ENCODE measurements at places on chromosomes 2 and 18.

DNA sequence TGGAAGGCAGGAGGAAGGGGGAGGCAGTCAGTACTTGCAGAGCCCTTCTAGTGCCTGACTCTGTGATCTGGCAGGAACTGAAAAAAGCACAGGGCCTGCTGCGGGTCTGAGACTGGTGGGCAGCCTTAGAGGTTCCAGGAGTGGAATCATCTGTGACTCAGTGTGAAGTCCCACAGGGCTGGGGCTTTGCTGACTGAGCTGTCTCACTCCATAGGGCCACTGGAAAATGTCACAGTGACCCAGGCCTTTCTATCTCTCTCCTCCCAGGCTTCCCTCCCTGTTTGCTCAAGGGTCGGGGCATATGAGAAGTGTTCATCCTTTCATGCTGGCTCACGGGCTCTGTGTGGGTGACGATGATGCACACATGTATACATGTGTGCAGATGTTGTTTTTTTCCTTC lies 47.1 kb upstream of the ZFP36L2 start:
- peak; percentile 63 for DNase-seq

GRCh38 chr18:61893971-61894750 lies 1.4 kb upstream of the RNF152 start:
- DNase-seq = peak; percentile 79

DNA sequence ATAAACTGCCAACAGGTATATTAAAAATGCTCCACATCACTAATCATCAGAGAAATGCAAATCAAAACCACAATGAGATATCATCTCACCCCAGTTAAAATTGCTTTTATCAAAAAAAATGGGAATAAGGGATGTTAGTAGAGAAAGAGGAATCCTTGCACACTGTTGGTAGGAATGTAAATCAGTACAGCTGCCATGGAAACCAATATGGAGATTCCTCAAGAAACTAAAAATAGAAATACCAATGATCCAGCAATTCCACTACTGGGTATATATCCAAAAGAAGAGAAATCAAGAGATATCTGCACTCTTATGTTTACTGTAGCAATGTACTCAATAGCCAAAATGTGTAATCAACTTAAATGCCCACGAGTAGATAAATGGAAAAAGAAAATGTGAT lies 40.6 kb downstream of the ZRANB3 start:
- DNase-seq = peak; percentile 58

GRCh38 chr2:118292991-118293390 lies 204.7 kb downstream of the INSIG2 start:
- peak; percentile 83 for DNase-seq

DNA sequence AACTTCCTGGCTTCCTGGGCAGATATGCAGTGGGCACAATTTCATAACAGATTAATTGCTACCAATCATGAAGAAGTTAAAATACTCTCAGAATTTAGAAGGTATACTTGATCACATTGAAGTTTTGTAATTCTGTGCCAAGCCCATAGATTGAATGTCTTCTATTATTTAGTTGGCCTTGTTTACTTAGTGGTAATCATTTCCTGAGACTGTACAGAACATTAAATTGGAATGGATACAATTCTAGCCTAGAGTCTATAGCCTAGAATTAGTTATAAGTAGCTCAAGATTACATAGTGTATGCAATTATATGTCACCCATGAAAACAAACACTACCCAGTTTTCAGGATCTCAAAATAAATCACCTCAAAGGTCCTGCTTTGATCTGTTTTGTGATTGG lies 615.8 kb downstream of the XIRP2 start:
- no peak for DNase-seq

DNA sequence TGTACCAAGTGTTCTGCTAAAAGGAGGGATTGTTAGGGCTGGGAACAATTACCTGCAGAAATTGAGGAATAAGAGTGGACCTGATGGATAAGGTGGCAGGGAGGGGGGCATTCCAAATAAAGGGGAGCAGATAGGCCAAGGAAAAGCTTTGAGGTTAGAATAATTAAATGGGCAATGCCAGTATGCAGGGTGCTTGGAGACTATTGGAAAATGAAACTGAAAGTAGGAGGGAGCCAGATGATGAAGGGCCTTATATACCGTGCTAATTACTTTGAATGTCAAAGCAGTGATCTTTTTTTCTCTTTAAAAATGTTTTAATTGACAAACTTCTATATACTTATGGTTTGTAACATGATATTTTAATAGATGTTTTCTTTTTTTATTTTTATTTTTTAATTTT lies 42.9 kb downstream of the MMADHC start:
- no peak for DNase-seq

- no peak for DNase-seq
These were observed 1.3 kb downstream of the RAB31 start for GRCh38 chr18:9709304-9709877.

DNA sequence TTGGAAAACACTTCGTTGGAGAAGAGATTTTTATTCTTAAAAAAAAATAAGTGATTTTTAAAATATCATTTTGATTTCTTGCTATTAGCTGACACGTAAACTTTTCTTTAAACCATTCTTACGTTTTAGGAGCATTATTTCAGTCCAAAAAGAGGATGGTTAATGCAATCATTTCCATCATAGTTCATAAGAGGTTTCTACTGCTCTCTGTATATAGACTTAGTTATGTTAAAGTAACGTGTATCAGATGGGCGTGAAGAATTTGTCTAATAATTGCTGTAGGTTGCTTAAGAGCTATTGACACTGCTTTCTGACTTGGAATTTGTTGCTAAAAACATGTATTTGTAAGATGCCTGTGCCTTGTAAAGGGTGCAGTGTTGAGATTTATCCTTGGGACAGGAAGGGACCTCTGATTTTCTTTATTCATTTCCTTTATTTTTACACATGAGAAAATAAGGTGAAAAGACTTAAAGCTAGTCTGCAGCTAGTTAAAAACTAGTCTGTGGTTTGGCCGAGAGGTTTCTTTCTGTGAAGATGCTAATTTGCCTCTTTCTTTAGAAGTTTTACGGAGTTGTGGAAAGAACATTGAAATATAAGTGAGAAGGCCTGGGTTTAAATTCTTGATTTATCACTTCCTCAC lies 2.9 kb downstream of the ANKRD12 start:
- DNase-seq = no peak

GRCh38 chr18:59072727-59073421 lies 66.8 kb upstream of the SEC11C start:
- no peak for DNase-seq

Measured in fibroblast of skin of scalp (primary cell).